Activated naive CD4-positive, alpha-beta T cell treated with anti-CD3 and anti-CD28 coated beads, Interleukin-2, amount 50 U/mL, for 72 hours (primary cell): ENCODE measurements at places on chromosomes 4 and X.

GRCh38 chr4:102345795-102346100, 466 bp upstream of the SLC39A8 start:
- no peak for DNase-seq

- DNase-seq: no peak
Measured at GRCh38 chr4:38189445-38189844, 229.2 kb downstream of the PTTG2 start.

GRCh38 chr4:100285121-100285520, 94.9 kb upstream of the DDIT4L start:
- no peak for DNase-seq

GRCh38 chr4:132227151-132227856, 921.8 kb upstream of the PCDH10 start:
- DNase-seq: no peak

DNA sequence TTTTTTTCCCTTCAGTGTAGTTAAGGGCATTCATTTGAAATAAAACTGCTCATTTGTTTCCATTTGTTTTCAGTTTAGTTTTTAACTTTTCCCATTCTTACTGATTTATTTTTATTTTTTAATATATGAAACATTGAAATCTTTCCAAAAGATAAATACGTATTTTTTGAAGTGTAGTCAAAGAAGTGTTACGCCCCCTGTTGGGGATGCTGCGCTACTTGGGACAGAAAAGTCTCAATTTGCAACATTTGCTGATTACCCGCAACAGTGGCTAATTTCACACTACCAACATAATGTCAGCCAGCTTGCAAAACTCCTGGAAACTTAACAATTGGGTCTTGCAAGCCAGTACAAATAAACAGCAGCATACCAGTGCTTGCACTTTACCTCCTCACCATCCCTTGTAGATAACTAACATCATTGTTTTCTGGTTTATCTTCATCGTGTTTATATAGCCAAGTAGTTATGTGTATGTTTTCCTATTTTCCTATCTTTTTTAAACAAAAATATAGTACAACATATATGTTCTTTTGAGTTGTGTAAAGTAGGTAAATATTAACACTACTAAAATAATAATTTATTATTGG, 158.6 kb downstream of the STPG2 start:
- no peak for DNase-seq

DNA sequence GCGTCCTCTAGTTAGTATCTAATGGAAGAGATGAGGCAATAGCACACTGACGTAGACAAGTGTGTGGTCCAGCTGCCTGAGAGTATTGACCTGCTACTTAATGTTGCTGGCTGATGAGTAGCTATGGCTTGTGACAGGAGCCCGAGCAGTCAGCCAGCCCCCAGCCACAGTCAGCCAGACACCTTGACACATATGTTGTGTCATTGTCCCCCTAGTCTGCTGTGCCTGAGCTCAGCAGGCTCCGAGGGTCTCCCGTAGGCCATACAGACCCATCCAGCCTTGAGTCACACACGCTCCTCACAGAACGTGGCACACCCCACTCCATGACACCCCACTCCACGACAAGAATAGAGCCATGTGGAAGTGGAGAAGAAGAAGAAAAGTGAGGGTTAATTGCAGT, 362.1 kb downstream of the UNC5C start:
- no peak for DNase-seq

GRCh38 chrX:70656304-70656703, 211.7 kb downstream of the DLG3 start:
- DNase-seq: no peak

DNA sequence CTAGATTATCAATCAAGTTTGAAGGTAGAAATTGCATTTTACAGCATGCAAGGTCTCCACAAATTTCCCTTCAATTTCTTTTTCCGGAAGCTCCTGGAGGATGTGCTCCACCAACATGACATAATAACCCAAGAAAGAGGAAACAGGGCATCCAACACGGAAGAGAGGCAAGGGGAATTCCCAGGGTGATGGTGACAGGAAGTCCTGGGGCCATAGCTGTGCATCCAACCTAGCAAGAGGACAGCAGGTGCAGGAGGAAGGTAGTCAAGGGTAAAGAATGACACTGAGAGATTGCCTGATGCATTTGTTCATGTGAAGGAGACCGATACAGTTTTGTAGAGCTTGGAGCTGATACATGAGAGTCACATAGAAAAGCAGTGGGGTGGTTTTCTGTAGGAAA, 115.7 kb upstream of the LSM6 start:
- no peak for DNase-seq

- DNase-seq: no peak
Measured at GRCh38 chr4:99945718-99946355, 581 bp downstream of the DNAJB14 start.

- DNase-seq: no peak
Measured at GRCh38 chr4:142434519-142435224, 411.4 kb downstream of the INPP4B start.

DNA sequence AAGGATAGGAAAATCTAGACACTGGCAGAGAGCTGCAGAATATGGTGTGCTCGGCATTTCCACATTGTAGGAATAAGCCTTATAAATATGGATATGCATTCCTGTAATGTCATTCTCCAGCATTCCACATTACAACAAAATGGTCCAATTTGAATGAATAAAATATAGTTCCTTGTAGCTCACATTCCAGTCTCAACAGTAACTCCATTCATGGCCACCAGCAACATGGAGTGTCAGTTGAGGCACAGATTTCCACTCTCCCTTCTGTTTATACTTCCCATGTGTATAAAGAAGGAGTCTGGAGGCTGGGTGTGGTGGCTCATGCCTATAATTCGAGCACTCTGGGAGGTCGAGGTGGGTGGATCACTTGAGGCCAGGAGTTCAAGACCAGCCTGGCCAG, 84.5 kb downstream of the AASDH start:
- no peak for DNase-seq

DNA sequence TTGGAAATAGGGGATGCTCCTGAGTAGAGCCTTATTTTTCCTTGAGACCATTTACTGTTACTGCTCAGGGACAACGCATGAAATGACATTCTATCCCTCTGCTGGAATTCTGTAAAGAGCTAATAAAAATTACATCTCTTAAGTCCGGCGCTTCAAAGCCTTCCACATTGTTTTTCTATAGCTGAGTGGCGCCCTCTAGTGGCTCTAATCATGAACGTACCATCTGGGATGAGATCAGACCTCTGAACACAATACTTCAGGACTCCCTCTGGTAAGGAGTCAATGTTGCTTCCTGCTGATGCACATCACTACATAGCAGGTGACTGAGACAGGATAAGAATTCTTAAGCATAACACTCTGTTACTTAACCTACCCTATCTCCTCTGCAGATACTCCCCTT, 6.0 kb downstream of the HMGN5 start:
- DNase-seq: no peak

GRCh38 chr4:947491-947971, 15.3 kb downstream of the TMEM175 start:
- no peak for DNase-seq

- DNase-seq: no peak
Measured at GRCh38 chr4:97215409-97215941, 927.8 kb downstream of the STPG2 start.

DNA sequence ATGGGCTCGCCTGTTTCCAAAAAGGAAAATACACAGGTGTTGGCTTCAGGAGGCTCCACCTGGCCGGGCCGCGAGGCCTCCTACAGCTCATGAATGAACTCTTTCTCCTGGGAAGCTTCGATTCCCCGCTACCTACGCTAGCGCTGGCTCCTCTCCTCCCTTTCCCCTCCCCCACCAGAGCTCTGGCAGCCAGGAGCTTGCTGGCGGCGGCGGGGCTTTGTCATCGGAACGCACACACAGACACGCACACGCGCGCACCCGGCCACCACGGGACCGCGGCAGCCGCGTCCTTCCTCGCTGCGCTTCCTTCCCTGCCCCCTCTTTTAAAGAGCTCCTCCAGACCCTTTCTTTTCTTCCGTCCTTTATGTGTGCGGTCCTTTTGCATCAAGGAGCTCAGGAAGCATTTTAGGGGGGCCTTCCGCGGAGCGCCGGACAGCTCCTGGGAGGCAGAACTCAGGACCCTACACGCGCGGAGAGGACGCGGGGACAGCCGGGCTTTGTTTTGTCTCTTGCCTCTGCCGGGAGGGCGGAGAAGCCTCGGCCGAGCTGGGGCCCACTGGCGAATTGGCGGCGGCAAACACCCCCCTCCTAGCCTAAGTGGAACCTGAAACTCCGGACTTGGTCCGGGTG, 70.2 kb upstream of the BCOR start:
- no peak for DNase-seq

GRCh38 chr4:40553995-40554394, 75.7 kb downstream of the RBM47 start:
- DNase-seq: no peak

DNA sequence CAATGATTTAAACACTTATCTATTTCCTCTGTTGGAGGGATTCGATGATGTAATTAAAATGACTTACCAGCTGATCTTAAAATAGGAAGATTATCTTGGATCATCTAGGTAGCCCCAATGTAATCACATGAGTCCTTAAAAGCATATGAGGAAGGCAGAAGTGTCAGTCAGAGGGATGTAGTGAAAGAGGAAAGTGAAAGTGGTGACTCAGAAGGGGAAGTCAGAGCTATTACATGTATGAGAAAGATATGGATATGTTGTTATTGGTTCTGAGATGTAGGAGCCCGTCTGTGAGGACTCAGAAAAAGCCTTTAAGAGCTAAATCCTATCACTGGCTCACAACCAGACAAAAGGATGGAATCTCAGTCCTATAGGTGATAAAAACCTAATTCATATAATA, 456.4 kb downstream of the DACH2 start:
- no peak for DNase-seq

DNA sequence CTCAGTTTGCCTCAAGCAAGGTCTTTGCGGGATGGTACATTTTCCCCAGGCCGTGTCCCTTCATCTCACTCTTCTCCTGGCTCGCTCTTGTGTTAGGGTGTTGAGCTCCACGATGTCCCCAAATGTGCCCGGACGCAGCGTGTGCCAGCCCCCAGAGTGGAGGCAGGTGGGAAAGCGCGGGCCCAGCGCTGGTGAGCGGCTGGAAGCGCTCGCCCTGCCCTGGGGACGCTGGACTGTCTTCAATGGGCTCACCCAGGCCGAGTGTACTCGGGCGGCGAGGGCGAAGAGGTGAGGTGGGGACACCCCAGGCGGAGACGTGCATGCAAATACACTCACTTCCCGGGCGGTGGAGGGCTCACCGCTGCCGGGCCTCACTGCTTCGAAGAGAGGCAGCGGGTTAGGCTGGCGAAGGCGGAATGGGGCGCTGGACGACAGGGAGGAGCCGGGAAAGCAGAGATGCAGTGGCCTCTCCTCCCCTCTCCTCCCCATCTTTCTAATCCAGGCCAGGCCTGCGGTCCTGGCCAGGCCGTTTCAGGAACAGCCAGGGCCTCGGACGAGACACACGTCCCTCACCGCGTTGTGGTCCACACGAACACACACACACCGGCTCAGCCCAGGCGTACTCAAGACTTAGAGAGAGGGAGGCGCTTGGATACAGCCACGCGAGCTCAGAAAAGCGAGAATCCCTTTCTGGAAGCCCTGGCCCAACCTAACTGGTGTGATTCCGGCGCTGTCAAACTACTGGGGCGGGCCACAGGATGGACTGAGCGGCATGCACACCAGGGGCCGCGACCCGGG, 2.2 kb downstream of the NKX6-1 start:
- DNase-seq: no peak

DNA sequence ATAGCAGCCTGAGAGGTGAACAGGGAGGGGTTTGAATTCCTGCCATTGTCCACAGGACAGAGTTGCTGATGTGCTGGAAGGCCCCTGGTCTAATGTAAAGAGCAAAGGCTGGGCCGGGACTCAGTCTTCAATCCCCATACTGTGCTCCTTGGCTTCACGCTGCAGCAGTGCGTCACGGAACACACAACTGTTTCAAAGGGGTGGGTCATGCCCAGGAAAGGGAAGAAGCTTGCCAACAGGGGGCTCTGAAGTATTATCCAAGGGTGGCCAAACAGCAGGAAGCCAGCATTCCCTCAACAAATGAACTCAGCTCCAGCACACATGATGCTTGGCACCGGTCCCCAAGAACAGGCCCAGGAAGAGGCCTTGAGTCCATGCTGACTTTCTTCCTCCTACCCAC, 122.5 kb downstream of the NFKB1 start:
- no peak for DNase-seq

- no peak for DNase-seq
Measured at GRCh38 chr4:153116291-153116680, 88.0 kb upstream of the TRIM2 start.

DNA sequence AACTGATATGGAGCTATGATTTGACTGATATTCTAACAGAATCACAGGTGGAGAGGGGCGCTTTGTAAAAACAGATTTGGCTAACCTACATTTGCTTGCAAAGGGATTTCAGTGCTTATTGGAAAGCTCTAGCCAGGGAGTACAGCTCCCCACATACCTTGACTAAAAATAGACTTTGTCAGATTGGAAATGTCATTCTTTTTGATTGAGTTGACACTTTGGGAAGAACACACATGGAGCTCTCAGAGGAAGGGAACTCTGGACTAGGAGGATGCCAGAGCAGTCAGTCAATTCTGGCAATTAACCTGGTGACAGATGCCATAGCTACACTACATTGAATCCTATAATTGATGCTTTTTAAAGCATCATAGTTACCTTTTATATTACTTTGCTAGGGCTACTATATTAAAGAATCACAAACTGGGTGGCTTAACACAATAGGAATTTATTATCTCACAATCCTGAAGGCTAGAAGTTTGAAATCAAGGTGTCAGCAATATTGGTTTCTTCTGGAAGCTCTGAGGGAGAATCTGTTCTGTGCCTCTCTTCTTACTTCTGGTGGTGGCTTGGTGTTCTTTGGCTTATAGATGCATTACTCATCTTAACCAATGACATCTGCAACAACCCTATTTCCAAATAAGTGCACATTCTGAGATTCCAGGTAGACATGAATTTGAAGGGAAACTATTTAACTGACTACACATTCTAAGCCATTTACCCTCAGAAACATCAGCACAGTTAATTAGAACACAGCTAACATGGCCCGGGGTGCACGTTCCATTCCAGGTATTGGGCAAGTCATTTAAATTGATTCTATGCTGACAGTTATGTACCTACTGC, 8.4 kb upstream of the HERC3 start:
- no peak for DNase-seq
